ENCODE measurements at places on chromosomes 12 and 14.

- no peak for DNase-seq
Measured at GRCh38 chr12:117313926-117314325, 47.5 kb downstream of the NOS1 start.

- DNase-seq = no peak
Measured at GRCh38 chr14:61977217-61977616, 215.0 kb downstream of the SNAPC1 start.

- DNase-seq = no peak
Measured at GRCh38 chr12:101743724-101744472, 4.6 kb upstream of the SYCP3 start.

GRCh38 chr12:22046090-22046967, at the start of gene CMAS:
Gene CMAS (plus strand): TSS chr12:22046218. CDS start chr12:22046304, 86 bp downstream.
- DNase-seq = peak; percentile 57

DNA sequence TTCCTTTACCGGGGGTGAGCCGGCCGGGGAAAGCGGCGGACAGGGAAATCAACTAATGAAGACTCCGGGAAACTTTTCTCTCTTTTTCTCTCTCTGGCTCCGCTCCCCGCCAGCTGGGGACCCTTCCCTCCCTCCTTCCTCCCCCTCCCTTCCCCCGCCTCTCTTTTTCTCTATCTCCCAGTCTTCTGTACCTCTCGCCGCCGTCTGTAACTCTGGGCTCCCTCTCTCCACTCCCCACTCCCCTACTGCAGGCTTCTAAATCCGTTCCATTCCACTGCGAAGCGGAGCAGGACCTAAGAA, 6.9 kb upstream of the HOXC11 start:
- no peak for DNase-seq
